ENCODE measurements at places on chromosomes 11 and 22.

GRCh38 chr22:33850724-33851123 lies 69.6 kb downstream of the LARGE1 start:
- DNase-seq = no peak

- no peak for DNase-seq
These were observed 94.8 kb upstream of the FAT3 start for GRCh38 chr11:92129811-92130210.

DNA sequence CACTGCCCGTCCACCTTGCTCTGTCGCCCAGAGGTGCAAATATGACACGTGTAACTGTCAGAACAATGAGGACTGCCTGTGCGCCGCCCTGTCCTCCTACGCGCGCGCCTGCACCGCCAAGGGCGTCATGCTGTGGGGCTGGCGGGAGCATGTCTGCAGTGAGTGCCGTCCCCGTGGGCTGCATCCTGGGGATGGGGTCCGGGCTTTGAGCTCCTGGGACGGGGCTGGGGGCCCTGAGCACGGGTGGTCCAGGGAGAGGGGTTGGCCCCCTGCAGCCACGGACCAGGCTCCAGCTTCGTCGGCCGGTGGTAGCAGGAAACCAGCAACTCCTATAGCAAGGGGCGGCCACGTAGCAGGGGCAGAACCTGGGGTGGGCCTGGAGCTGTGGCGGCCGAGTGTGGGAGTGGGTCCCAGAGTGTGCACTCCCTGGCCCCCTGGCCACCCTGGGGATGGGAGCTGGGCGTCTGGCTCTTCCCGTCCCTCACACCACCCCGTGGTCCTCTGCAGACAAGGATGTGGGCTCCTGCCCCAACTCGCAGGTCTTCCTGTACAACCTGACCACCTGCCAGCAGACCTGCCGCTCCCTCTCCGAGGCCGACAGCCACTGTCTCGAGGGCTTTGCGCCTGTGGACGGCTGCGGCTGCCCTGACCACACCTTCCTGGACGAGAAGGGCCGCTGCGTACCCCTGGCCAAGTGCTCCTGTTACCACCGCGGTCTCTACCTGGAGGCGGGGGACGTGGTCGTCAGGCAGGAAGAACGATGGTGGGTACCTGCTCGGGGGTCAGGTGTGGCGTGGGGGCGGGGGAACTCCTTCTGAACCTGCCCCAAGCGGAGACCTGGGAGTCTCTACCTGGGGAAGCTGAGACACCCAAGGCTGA lies 10.1 kb downstream of the MUC2 start:
- no peak for DNase-seq

DNA sequence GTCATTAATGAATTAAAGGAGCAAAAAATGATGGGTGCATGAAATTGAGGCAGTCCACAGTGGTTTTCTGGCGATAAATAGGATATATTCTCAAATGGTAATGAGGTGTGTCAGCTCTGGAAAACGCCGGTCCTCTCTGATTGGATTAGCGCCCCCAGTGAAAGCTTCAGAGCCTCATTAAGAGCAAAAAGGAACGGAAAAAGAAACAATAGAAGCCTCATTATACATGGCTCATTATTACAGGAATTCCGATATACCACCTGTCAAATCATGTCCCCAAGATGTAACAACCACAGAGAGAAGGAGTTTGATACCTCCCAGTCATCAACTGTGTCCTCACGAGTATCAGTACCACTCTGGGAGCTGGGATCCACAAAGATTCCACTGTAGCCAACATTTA lies 175.7 kb upstream of the PITPNB start:
- DNase-seq = no peak

DNA sequence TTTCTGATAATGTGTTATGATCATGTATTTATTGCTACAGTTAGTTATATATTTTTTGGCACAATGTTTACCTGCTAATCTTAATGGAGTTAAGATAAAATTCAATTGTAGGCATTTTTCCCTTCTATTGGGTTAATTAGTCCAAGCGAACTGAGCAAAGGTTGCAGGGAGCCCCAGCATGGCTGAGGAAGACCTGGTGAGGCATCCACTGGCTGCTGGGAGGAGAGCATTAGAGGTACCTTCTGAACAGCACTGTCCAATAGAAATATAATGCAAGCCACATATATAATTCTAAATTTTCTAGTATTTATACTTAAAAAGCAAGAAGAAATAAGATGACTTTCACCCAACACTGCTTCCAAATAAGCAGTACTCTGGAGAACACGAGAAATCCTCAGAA lies 689 bp upstream of the TMEM126A start:
- no peak for DNase-seq

- DNase-seq = peak; percentile 18
These were observed 60.2 kb downstream of the BRD1 start for GRCh38 chr22:49767355-49768062.

GRCh38 chr22:37335806-37336199 lies 53.5 kb downstream of the CYTH4 start:
- no peak for DNase-seq

GRCh38 chr11:79205786-79206185 lies 235.0 kb downstream of the TENM4 start:
- DNase-seq = no peak

Data from SW 1271 (cell line).